ENCODE measurements at places on chromosomes 2 and 18.

DNA sequence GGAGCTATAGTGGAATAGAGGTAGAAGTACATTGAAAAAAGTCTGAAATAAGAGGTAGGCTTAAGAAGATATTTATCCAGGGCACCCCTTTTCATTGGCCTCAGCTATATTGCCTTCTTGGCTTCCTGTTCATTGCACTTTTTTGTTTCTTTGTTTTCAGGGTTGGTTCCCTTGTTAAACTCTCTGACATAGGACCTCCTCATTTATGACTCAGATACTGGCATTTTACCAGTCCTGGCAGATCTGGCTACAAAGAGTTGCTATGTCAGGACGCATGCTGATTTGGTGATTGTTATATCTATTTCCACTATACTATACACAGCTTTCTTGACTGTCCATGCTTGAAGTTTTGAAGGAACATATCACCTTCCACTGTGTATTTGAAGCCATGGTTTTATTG lies 60.0 kb downstream of the GCA start:
- no peak for DNase-seq

GRCh38 chr18:44841752-44842587 lies 161.3 kb downstream of the SETBP1 start:
- DNase-seq: no peak

- no peak for DNase-seq
Observed at GRCh38 chr18:61348230-61348629, 15.0 kb downstream of the CDH20 start.

DNA sequence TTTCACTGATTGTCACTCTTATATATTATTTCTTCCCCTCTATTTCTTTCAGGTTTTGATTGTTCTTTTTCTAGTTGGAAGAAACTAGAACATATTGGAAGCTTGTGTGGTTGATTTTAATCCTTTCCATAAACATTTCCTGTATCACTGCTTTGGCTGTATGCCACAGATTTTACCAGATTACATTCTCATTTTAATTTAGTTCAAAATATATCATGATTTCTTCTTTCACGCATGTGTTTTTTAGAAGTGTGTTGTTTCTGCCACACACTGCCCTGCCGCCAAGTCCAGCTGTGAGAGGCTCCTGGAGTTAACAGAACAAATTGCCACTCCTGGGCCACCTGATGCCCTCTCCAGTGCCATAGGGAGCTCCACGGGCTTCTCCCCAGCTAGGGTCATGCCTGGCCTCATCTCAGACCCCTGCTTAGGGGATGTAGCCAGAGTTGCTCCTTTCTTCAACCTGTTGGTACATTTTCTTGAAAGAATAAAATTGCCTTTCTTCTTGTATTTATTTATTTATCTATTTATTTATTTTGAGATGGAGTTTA lies 206.2 kb upstream of the COPS8 start:
- DNase-seq: no peak

GRCh38 chr2:150846691-150847090 lies 359.2 kb upstream of the RND3 start:
- no peak for DNase-seq

DNA sequence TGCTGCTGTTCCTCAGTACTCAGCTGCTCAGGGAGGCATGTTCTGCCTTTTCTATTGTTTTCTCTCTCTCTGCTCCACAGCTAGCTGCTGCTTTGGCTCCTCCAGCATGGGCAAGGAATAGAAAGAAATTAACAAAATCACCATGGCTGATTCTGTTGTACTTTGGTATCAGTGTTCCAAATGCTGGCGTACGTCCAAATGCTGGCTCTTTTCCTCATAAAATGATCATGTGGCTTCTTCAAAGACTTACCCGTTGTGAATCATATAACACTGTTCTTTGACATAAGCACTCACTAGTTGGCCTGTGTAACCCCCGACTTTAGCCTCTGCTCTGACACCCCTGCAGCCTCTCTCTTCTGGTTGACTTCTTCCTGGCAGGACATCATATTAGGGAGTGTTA lies 547.6 kb downstream of the CPS1 start:
- DNase-seq: no peak

DNA sequence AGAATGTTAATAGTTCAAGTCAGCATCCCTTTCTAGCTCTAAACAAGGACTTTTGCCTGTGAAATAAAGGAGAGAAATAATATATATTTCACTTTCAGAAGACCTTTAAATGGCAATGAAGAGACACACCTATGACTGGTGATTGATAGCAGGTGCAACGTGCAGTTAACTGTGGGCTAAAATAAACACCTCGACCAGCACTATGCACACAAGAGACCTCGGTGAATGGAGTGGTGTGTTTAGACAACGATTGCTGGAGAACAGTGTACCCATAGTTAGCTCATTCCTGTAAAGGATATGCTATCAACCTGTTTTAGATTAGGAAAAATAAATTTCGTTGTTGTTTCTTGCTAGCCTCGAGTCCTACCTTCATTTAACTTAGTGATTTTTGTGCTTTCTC lies 143.4 kb downstream of the NR4A2 start:
- no peak for DNase-seq

GRCh38 chr18:12857991-12858544 lies 26.0 kb downstream of the PTPN2 start:
- DNase-seq: no peak

DNA sequence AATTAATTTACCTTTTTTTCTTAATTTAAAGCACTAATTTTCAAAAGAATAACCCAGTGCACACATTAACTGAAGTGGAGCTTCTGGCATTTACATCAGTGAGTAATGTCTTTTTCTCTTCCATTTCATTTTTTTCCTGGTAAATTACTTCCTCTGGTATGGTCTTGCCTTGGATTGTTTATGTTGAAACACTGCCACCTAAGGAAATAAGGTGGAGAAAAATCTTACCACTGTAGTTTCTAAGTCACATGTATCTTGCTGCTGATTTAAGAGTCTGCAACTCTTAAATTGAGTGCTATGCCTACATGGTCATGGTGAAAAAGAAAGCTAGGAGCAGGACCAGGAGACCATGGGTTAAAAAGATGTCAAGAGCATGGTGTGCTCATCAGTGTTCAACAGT lies 51.0 kb downstream of the TTC27 start:
- DNase-seq: no peak

- DNase-seq: no peak
Observed at GRCh38 chr2:190979906-190980629, 33.9 kb downstream of the STAT1 start.

Data from activated T-cell treated with anti-CD3 and anti-CD28 coated beads for 4 hours (primary cell).